ENCODE measurements at places on chromosomes 4 and X.

DNA sequence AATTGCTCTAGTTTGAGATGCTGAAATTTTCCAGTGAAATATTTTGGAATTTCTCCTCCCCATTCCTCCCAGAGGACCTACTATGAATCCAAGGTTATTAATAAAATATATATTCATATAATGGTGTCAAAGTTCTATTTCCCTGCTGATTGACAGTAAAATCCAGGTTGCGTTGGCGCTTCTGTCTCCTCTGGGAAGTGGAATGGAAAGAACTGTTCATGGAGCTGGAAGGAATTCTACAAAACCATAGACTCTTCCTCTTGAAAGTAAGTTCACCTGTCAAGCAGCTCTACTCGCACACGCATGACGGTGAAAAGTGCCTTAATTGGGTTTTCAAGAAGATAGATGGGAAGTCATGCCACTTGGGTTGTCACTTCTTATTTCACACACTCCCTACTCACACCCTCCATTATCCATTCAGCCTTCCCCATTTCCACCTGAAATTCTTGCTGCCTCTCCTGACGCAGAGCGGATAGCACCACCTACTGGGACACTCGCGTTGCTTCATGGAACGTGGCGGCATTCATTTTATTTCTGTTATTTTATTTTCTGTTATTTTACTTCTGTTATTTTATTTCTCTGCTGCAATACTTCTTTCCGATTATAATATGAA lies 351.6 kb downstream of the NLGN4X start:
- no peak for DNase-seq

DNA sequence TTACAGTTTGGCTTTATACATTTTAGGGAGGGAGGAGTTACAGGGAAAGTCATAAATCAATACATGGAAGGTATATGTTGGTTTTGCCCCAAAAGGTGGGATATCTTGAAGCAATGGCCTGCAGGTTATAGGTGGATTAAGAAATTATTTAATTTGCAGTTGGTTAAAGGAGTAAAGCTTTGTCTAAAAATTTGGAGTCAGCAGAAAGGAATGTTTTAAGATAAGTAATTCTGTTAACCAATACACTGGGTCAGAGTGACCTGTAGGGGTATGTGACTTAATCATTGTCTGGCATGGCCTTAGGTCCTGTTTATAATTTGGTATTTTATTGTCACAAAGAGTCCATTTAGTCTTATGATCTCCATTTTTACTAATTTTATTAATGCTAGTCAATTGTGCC lies 115.0 kb downstream of the AGTR2 start:
- no peak for DNase-seq

DNA sequence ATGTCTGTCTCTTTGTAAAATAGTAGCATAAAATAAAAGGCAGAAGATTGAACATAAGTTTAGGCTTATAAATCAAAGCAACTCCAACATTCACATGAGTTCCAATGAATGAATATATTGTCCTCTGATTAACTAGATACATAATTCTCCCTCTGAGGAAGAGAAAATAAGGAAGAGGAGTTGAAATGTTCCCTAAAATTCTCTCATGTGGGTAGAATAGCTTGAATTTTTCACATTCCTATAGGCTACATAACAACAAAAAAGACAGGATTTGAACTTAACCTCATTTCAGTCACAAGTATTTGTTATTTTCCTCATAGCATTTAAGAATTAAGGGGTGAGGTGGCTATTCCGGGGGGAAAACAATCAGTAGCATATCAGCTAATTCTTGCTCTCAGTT lies 462.4 kb upstream of the NDST4 start:
- no peak for DNase-seq

DNA sequence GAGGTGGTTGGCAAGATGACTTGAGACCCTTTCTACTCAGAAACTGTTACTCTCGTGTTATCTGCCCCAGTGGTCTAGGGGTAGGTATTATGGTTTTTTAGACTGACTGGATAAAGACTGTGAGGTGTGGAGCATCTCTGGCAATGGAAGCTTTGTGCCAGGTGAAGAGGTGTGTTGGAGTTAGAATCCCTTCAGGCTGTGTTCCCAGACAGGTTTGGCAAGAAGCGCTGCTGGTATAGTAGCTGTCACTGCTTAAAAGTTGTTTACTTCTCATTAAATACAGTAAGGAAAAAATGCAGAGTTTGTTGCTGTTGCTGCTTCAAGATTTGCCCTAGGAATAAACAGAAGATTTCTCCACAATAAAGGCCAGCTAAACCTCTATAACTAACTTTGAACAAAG lies 35.3 kb downstream of the AREG start:
- no peak for DNase-seq

DNA sequence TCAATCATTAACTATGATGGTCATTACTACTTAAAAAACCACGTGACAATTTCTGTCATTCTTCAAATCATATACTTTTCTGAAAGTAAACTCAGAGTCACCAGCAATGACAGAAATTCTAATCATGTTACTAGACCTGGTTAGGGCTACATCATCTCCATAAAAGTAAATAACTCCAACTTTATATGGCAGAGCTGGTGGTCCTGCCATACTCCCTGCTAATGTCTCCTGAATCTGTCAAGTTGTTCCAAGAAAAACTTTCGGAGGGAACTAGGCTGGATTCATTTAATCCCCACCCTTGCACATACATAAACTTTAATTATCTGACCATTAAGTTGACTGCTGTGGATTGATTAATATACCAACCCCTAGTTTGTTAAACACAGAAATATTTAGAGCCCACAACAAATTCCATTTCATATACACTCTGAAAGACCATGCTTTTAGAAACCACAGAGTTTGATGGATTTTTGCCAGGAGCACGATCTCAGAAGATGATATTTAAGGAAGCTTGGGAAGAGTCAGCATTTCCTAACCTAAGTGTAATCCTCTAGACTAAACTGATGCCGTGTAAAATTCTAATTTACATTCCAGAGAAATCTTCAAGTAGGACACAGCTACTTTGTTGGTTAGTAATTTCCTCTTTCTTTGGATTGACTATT lies 577.0 kb downstream of the FAT4 start:
- no peak for DNase-seq

GRCh38 chr4:119190354-119190753 lies 22.2 kb upstream of the USP53 start:
- no peak for DNase-seq

DNA sequence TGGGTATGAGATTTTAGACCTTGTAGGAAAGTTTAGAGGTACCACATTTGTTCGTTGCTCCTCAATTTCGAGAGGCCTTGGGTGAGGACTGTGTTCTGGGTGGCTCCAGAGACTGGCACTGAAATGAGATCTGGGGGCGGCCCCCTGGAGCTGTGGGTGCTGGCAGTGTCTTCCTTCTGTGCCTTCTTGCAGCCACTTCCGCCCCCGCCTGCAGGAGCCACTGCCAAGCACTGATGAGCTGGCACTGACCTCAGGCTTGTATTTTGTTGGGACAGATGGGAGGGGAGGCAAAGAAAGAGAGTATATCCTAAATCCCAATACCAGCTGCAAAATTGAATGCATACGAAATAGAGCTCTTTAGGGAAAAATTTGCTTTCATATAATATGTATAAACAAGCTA lies 64.5 kb upstream of the CLDN34 start:
- DNase-seq = no peak

DNA sequence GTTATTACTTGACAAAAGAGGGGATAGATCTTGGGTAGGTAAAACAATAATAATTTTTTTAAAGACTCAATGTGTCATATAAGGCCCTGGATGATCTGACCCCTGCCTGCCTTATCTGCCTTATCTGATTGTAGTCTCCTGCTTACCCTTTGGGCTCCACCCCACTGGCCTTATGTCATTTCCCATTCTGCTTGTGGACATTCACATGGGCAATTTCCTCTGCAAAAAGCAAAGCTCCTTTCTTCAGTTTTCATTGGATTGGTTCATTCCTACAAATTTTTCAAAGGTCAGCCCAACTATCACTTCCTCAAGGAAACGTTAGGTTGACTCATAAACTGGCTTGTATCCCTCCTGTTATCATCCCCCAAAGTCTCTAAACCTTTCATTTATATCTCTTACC lies 15.7 kb upstream of the TET2 start:
- no peak for DNase-seq

GRCh38 chrX:69232945-69233344 lies 67.7 kb upstream of the PJA1 start:
- no peak for DNase-seq

GRCh38 chr4:119939071-119939995 lies 127.3 kb downstream of the MAD2L1 start:
- DNase-seq = no peak

DNA sequence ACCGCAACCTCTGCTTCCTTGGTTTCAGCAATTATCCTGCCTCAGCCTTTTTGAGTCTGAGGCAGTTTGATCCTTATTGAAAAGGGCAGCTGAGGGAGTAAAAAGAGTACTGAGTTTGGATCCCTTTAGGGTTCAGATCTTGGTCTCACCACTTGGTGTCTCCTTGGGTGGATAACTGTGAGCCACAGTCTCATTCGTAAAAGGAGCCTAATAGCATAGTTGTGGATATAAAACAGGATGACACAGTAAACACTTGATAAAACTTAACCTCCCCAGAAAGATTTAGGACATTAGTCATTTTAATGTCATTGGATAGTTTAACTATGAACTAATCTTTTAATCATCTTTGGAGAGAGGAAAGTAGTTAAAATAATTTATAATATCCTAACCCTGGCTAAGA lies 173.0 kb downstream of the ANK2 start:
- no peak for DNase-seq

DNA sequence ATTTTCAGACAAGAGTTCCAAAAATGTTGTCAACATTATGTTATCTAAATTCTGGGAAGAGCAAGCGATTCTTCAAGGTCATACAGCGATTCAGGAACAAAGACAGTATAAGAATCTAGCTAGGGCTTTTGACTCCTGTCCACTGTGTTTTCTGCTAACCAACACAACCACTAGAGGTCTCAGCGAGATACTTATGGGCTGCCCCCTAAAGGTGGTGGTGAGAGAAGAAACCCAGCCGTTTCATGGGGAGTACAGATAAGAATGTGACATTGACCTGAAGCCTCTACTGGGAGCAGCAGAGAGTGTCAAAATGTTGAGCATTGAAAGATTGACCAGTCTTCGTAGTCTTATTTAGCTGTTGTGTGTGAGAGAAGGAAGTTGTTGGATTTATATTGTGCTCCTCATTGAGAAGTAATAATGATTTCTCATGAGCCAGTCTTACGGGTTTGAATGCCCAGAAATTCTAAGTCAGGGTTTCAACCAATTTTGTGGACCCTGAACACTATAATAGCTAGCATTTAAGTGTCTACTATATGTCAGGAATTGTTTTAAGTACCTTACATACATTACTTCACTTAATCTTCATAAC lies 168.3 kb downstream of the SPRY1 start:
- peak; percentile 16 for DNase-seq

DNA sequence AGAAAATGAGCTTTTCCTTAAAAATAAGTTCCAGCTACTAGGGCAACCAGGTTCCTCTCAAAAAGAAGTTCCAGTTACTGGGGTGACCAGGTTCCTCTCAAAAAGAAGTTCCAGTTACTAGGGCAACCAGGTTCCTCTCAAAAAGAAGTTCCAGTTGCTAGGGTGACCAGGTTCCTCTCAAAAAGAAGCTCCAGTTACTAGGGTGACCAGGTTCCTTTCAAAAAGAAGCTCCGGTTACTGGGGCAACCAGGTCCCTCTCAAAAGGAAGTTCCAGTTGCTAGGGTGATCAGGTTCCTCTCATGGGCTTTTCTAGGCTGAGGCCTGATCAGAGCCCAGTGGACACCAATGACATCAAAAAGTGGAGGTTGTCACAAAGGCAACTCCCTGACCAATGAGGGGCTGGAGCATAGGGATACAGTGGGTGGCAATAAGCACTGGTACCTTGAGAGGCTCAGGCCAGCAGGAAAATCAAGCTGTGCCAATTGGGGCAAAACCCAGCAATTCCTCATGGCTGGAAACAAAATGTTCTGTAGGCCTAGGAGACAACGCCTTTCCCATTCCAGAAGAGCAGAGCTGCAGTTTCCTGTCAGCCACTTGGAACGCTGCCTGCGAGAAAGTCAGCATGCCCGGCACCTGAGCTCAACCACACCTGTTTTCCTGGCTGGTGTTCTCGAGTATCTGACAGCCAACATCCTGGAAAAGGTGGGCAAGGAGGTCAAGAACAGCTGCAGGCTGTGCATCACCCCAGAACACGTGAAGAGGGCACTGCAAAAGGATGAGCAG lies 12.3 kb upstream of the SYTL5 start:
- DNase-seq = no peak

GRCh38 chr4:115454228-115454627 lies 340.8 kb upstream of the NDST4 start:
- no peak for DNase-seq

DNA sequence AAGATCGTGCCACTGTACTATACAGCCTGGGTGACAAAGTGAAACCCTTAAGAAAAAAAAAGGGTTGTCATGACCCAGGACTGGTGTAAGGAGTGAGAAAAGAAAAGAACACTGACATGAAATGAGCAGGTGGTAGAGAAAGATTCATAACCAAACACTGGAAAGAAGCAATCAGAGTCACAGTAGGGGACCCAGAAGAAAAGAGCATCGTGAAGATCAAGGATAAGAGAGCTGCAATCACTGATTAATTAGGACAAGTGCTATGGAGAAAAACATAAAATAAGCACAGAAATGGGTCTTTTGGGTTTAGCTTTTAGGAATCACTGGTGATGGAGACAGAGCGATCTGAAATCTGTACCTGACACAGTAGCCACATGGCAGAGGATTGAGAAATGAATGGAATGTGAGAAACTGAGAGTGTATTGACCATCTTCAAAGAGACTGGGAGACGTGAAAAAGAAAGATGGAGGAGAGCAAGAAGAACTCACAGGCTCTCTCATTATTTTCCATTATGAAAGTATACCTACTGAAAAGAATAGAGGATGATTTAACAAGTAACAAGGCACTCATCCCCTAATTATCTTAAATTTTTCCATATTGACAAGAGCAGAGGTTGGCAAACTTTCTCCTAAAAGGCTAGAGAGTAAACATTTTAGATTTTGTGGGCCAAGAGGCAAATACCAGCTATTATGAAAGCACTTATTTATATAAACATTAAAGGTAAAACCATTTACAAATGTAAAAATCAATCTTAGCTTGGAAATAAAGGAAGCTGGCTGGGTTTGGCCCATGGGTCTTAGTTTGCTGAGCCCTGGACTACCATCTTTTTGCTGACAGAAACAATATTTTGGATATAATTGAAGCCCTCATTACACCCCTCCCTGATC lies 7.3 kb downstream of the TMEM154 start:
- DNase-seq = no peak

DNA sequence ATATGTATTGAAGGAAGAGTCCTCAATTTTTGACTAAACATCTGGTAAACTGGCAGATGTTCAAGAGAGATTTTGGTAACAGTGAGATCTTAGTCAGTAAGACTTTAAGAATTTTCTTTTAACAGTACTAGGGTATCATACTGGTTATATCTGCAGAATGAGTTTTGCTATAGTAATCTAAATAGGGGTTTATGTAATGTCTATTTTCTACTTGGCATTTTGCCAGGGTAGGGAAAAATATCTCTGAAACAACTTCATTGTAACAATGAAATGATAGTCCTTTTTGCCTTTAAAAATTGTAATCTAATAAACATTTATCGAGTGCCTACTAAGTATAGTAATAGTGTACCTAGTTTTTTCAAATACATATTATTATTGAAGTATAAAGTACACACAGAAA lies 32.1 kb downstream of the XK start:
- no peak for DNase-seq

Measured in activated CD4-positive, alpha-beta T cell treated with anti-CD3 and anti-CD28 coated beads, Interleukin-2, amount 50 U/mL, for 1 hour (primary cell).